Stimulated activated CD4-positive, alpha-beta T cell treated with anti-CD3 and anti-CD28 coated beads, Interleukin-15, amount 100 ng/mL, for 1 hour (primary cell): ENCODE measurements at places on chromosomes 7 and 10.

DNA sequence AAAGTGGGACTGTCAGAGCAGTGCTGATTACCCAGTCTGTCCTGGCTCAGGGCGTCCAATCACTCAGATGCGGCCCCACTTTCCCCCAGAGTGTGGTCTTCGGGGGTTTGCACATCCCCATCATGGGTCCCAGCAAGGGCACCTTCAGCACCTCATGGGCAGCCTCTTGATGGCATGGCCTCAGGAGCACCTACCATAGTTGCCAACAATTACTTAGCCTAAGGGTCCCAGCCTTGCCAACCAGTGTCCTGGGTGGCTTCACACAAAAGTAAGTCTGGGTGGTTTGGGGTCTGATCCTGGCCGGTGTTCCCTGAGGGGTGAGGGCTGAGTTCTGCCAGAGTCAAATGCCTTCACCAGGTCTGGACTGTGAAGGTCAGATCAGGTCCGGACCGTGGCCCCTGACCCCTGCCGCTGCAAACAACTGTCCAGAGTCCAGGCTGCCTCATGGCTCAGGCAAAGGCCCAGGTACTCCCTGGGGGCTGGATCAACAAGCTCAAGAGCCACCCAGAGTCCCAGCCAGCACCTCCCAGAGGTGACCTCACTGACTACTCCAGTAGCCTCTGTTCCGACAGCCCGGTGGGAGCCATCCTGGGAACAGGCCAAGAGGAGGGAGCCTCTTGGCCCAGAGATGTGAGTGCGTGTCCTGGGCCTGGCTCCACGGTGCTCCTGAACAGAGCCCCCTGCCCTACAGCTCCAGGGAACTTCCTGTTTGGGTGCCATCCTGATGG, 6.2 kb upstream of the MARVELD1 start:
- no peak for DNase-seq

DNA sequence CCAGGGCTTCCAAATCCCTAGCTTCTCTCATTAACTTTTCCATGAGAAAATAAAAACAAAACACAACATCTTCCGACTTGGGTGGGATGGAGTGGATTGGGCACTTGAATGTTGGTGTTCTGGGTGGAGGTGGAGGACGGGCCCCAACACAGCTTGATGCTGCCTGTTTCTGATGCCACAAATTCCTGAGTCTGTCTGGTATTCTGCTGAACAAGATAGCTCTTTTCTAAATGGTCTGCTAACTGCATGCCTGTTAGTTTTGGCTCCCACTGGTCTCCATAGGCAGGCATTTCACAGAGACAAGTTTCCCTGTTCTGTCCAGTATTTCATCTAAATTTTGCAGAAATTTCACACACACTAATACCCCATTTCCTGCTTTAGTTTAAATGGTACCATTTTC, 160.9 kb upstream of the FZD8 start:
- no peak for DNase-seq

- DNase-seq: no peak
These were observed 282.8 kb downstream of the SNX10 start for GRCh38 chr7:26574476-26574875.

GRCh38 chr10:10923029-10923651, 94.5 kb upstream of the CELF2 start:
- no peak for DNase-seq

GRCh38 chr7:380139-380485, 90.1 kb downstream of the FOXL3 start:
- no peak for DNase-seq

- DNase-seq: no peak
These were observed 104.9 kb downstream of the SEC23IP start for GRCh38 chr10:119997429-119997828.

DNA sequence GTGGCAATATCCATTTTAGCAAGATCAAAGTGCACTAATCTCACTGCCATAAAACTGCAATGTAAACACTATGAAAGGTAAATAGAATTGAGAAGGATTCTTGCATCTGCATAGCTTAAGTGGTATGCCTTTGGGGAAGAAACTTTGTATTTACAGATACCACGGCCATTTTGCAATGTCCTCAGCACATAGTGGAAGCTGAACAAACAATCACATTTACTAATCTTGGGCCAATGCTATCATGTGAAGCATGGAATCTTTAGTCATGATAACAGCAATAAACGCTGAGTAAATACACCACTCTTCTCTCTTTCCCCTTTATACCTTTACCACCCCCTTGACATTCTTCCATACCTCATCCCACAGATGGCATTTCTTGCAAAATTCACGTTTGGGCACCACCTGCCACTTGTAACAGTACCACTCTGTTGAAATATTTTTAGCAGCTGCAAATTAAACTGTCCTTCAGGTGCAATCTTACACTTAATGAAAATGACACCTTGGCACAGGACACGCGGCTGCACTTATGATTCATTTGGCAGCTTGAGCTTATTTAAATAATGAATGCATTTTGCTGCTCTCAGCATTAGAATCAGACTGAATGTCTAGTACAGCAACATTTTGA, 171.8 kb downstream of the SEMA3A start:
- no peak for DNase-seq

- DNase-seq: no peak
These were observed 43.6 kb downstream of the TSPAN15 start for GRCh38 chr10:69494626-69495558.

- no peak for DNase-seq
These were observed 743 bp upstream of the PITRM1 start for GRCh38 chr10:3173171-3173878.

DNA sequence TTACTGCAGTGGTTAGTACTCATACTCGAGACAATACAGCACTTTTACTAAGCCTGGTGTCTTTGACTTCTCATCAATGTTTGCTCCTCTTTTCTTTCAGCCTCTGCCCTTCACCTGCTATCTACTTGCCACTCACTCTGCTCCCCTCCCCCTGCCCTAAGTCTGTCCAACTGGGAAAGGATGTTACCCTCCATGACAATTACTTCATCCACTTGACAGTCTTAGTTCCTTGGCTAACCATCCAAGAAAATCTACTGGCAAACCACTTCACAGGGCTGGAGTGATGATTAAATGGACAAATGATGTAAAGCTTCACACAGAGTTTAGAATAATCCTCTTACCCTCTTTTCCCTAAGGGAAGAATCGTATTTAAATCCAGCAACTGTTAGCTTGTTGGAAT, 8.2 kb upstream of the DLD start:
- no peak for DNase-seq

GRCh38 chr10:18100669-18101068, 39.6 kb upstream of the CACNB2 start:
- DNase-seq: no peak
